Right lung (tissue), 10 donors: ENCODE measurements at places on chromosomes 11 and 22. TPM values are rescaled to one million over a fixed set of nuclear protein-coding genes. Genes with fewer than 3 reads are reported as not detected.

ZNF215 gene
- 1.4 TPM for polyA plus RNA-seq

- DNase-seq, result no peak
These were observed 22.6 kb downstream of the FADD start for GRCh38 chr11:70225681-70226177.

- DNase-seq, result no peak
These were observed 360.5 kb downstream of the DLG2 start for GRCh38 chr11:85266646-85267045.

DNA sequence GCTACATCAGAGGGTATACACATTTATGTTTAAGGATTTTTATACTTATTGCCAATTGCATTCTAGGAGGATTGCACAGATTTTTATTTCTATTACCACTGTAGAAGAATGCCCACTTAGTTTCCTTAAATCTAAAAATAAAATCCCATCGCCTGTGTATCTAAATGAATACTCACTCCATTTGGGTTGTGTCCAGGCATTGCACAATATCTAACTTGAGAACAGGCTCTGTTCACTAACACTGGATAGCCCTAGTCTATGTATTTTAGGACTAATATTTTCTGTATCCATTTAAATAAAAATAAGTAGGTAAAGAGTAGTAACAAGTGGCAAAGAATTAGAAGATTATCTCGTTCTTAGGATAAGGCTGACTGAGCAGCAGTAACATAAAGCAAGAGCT, 4.1 kb downstream of the C11orf52 start:
- DNase-seq, result peak; percentile 82

RFPL1 gene
- polyA plus RNA-seq, result not detected

- no peak for DNase-seq
These were observed 48.4 kb downstream of the CSTPP1 start for GRCh38 chr11:46984987-46985386.

DNA sequence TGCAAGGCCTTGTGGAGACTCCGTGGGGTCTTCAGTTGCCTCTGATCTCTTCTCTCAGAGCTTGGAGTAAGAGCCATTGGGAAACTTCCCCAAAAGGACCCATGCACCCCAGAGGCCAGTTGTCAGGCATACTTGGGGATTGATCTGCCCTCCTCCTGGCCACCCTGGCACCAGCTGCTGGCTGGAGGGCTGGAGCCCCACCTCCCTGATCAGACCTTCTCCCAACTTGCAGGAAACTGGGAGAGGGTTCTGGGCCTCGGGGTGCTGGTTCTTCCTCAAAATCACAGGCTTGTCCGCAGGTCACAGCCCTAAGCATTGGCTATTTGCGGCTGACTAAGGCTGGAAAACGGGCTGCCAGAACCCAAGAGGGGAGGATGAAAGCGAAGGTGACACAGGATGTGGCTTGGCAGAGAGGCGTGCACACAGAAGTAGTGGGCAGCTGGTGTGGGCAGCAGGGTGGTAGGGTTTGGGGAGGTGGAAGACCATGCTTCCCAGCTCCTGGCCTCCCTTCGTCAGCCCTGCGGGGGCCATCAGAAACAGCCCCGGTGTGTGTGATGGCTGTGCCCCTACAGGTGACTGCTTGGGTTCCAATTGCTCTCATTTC, 1.3 kb upstream of the DGKZ start:
- no peak for DNase-seq
